ENCODE measurements at places on chromosomes 2 and 18.

DNA sequence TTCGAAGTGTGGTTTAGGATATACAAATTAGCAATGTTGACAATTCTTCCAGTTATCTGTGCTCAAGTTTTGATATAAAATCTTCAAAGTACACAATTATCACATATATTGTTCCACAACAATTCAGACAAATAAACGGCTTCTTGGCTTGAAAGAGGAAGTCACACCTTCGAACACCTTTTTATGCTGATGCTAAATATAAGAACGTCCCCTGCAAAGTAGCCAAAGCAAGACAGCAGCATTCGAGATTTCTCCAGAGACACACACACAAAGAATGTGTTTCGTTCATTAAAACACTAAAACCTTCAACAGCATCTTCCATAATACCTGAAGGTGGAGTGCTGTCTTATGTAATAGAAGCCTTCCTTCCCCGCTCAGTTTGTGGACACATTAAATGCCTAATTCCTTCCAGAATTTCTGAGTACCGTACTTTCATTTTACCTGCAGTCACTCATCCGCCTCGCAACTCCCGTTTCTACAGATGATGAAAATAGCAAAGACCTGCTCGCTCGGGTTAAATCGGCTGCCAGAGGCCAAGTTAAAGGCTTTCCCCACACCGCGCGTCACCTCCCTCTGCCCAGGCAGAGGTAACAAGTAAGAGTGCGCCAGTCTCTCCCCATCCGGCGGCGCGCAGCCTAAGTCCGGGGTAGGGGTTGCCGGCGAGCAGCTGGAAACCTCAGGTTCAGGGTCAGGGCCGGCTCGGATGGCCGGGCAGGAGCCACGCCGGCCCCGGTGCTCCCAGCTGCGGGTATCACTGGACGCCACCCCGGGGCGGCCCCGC lies 847 bp downstream of the SERPINE2 start:
- DNase-seq, result no peak

- DNase-seq, result no peak
Measured at GRCh38 chr2:143279672-143280071, 150.5 kb downstream of the ARHGAP15 start.

DNA sequence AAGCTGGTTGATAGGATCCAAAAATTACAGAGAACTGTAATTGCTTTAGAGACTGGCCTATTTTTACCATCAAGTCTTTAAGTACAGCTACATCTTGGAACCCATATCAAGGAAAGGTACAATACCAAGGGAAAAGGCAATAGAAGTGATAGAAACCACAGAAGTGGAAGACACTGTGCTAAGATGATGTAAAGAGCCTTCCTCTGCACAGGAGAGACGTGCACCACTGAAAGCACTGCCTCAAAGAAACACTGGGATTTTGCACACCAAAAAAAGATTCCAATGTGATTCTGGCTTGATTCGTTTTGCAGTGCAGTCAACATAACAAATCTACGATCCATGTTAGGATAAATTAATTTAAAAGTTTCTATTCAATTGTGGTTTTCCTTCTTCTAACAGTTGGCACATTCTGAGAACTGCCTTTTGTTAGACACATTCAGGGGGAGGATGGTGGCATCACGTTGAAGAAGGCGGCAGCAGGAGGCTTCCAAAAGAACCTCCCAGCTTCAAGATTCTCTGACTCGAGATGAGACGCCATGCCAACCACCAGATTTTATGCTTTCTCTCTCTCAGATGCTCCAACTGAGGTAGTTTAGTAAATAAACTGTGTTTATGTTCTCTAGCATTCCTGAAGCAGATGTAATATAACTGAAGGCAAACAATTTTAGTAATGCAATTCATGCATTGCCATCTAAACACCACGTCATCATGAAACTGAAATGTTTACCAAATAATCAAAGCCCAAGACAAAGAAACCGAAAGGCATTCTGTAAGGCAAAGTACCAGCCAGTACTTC lies 102.9 kb downstream of the BCL2 start:
- DNase-seq, result no peak

- no peak for DNase-seq
Measured at GRCh38 chr18:58624011-58624410, 4.9 kb downstream of the ALPK2 start.

DNA sequence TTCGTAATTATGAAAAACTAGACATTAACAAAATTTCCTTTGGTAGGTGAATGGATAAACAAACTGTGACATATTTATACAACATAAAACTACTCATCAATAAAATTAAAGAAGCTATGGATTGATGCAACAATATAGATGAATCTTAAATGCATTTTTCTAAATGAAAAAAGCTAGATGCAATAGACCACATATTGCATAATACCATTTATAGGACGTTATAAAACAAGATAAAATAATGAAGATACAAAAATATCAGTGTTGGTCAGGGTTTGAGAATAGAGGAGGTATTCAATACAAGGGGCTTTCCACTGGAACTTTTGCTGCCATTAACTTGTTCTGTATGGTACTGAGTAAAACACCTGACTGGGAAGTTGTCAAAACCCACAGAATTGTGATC lies 314.4 kb downstream of the GRB14 start:
- no peak for DNase-seq

- no peak for DNase-seq
Measured at GRCh38 chr2:182894174-182894573, 27.7 kb upstream of the FRZB start.

GRCh38 chr2:32626639-32627221 lies 1.1 kb upstream of the TTC27 start:
- peak; percentile 15 for DNase-seq

DNA sequence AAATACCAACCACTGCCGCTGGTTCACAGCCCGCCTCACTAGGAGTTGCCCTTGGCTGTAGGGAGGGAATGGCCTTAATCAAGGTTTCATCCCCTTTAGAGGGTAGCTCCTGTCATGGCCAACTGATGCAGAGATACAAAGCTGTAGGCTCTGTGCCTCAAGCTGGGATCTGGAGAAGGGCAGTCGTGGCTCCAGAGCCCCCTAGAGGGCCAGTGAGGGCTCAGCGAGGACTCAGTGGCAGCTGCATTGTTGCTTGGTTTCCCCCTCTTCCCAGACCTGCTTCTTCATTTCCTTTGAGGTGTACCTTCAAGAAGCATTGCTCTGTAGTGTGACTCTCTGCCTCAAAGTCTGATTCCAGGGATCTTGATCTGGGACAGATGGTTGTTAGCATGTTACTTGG lies 302.1 kb downstream of the LPIN1 start:
- peak; percentile 36 for DNase-seq

DNA sequence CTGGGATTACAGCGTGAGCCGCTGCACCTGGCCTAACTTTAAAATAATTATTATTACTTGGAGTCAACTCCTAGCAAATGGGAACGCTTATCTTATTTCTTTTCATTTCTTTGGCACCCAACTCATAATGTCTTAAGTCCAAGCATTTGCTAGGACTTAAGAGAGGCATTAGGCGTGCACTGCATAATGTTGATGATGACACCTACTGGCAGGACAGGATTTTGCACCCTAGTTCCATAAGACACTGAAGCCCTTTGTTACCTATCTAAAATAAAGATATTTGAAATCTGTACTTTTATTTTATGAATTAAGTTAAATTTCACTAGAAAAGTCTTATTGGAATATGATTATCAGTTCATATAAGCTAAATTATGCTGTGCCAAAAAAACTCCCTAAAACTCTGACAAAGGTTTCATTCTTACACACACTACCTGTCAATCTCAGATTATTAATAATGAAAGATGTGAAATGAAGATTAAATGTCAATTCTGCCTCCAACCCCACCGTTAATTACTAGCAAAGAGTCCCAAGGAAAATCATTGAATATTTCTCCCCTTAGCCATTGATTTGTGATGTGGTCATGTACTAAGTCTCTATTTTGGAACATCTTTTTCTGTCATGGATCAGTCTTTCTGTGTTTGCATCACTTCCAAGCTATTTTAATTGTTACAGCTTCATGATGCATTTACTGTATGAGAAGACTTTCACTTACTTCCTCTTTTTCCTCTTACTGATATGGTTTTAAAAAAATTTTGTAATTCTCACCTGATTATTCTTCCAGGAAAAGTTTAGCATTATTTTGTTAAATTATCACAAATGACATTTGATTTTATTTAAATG lies 12.7 kb upstream of the CDH2 start:
- DNase-seq, result peak; percentile 25

- no peak for DNase-seq
Measured at GRCh38 chr18:79485788-79486355, 90.1 kb downstream of the NFATC1 start.

GRCh38 chr18:65547046-65547445 lies 203.8 kb upstream of the CDH7 start:
- no peak for DNase-seq

GRCh38 chr2:109135359-109136197 lies 6.6 kb downstream of the SH3RF3 start:
- DNase-seq, result no peak

GRCh38 chr2:13533524-13533922 lies 816.8 kb downstream of the TRIB2 start:
- DNase-seq, result no peak

GRCh38 chr2:19871836-19872235 lies 29.9 kb downstream of the TTC32 start:
- no peak for DNase-seq

- peak; percentile 2 for DNase-seq
Measured at GRCh38 chr18:52992041-52992440, 652.0 kb downstream of the DCC start.

GRCh38 chr18:23172591-23173380 lies 37.5 kb downstream of the CABLES1 start:
- DNase-seq, result no peak

GRCh38 chr2:117835990-117836760 lies 21.7 kb downstream of the DDX18 start:
- DNase-seq, result peak; percentile 86

GRCh38 chr2:138323382-138324067 lies 178.0 kb upstream of the SPOPL start:
- DNase-seq, result no peak

DNA sequence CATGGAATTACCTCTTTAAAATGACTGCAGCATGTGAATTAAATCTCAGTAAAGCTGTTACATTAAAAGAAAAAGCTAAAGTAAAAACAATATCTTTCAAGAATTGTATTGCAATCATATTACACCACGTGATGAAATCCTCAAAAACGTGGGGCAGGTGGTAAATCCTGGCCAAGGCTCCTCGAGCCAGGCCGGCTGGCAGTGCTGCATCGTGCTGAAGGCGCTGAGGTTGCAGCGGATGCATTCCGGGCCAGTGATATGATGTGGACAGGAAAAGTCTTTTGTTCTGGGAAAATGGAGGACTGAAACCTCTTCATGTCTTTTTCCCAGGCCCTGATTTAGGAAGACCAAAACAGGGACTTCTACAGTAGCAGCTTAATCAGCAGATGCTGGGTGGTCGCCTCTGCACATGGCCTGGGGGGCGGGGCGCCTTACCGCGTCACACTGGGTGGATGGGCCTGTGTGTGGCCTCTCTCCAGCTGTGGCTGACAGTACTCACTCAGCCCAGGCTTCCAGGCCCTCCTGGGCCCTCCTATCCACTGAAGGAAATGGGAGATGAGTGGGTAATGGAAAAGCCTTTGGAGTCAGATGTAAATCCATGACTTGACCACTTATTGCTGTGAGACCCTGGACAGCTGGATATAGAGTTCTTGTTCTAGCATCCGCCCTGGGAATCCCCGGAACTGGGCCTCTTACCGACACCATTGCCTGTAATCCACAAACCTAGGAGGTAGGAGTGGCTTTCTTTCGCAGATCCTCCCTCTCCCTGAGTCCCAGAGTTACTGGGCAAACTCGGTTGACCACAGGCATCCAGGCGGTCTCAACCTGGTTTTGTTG lies 45.1 kb downstream of the PROC start:
- DNase-seq, result peak; percentile 49

- DNase-seq, result no peak
Measured at GRCh38 chr2:219384859-219385258, 2.9 kb downstream of the DNPEP start.

GRCh38 chr2:106816974-106817373 lies 69.0 kb downstream of the ST6GAL2 start:
- no peak for DNase-seq

DNA sequence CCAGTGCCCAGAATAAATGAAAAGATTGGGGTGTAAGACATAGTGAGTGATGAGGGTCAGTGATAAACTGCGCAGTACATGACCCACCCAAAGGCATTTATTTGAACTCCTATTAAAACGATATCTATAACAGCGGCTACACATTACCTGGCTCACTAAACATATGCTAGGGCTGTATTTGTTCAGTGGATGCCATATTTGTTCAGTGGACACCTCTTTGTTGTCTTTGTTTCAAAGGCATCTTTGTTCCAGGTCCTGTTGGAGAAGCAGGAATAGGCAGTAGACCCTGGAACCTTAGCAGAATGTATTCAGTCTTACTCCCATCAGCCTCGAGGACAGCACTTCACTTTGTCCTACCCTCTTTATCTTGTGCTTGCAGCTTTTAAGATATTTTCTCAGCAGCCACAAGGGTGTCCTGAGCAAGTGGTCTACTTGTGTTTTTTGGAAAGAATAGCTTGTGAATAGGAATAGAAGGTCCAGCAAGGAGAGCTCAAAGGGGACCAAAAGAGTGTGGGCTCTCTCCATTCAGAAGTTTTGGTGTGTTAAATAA lies 650.8 kb upstream of the FANCL start:
- no peak for DNase-seq

DNA sequence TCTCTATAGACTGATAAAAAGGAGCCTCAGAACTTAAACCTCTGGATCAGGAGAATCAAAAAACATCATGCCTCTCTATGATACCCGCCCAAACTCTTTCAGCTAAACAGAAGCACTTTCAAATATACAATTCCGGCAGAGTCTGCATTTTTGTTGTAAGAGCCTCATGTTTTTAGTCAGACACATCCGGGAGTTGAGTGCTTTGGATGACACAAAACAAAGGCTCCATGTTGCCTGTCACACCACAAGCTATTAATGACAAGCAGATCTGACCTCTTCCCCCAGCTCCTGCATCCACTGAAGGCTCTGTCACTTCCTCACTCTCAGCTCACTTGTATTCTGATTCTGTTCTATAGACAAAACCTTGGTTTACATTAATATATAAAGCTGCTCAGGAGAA lies 33.2 kb downstream of the SLC38A11 start:
- no peak for DNase-seq

- DNase-seq, result peak; percentile 16
Measured at GRCh38 chr2:241051578-241052487, 50.3 kb downstream of the MTERF4 start.

GRCh38 chr18:27652480-27653121 lies 467.5 kb upstream of the CHST9 start:
- DNase-seq, result no peak

Data from SK-N-SH (cell line).